Ecto neural progenitor cell (in vitro differentiated cells): ENCODE measurements at places on chromosomes 12 and 14.

- no peak for DNase-seq
These were observed 81.1 kb downstream of the EML1 start for GRCh38 chr14:99874306-99874705.

DNA sequence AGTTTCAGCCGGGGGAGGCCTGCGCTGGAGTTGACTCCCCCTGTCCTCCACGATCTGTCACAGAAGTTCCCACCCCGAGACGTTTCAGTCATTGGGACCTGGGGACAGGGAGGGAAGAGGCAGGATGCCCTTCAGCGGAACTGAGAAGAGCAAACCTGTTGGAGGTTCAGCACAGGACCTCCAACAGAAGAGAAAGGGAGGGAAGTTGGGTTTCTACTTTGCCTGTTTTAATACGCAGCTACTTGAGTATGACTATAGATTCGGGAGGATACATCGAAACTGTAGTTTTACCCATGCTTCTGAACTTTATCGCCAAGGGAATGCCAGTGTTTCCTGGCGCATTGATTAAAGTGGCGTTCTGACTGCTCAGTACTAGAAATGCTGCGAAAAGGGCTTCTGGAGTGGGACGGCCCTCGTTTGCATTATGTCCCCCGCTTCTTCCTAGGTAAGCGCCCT, 2.3 kb upstream of the DUSP6 start:
- no peak for DNase-seq

GRCh38 chr12:12333407-12334366, 16.4 kb downstream of the MANSC1 start:
- no peak for DNase-seq

DNA sequence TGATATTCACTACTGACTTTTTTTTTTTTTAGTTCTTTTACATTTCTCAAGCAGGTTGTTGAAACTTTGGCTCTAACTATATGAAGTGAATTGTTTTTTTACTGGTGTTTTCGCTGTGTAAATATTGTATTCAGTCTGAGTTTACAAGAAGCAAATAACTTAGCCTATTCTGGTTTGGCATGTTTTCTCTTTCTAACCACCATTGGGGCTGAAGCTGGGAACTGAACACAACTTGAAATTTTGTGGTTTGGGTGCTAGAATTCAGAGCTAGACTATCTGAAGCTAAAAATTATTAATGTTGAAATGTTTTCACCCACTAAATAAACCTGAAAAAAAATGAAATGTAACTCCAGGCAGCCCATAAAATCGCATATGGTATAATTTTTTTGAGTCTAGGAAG, 37.2 kb downstream of the RAD51B start:
- no peak for DNase-seq

DNA sequence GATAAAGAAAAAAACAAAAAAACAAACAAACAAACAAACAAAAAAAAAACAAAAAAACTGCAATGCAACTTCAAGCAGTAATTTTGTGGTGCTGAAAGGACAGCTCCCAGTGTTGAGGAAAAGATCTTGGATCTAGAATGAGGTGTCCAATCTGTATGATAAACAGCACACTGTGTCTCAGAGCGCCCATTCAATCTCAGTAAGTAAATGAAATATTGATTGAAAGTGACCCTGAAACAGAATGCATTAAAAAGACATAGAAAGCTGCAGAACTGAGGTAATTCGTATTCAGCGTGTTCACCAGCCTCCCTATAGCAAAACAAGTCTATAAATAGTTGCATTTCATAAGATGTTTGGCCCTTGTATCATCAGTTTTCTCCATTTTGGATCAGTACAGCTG, 153.0 kb downstream of the NOVA1 start:
- no peak for DNase-seq

GRCh38 chr12:42568952-42569915, 20.3 kb downstream of the PRICKLE1 start:
- no peak for DNase-seq

DNA sequence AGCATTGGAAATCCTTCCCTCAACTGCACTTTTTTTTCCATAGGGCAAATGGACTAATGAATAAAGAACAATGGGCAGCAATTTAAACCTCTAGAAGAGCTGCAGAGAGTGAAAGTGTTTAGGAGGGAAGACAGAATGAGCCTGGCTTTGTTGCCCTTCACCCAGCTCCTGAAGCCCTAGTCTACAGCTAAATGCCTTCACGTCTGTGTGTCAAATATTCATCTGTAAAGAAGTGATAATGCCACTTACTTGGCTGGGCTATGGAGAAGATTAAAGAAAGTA, 45.6 kb downstream of the FLRT2 start:
- no peak for DNase-seq

- DNase-seq: no peak
These were observed 14.7 kb downstream of the SUSD6 start for GRCh38 chr14:69626132-69626500.

GRCh38 chr12:109617491-109617890, 43.9 kb downstream of the MVK start:
- DNase-seq: no peak

GRCh38 chr12:75754698-75755097, 243.3 kb upstream of the KRR1 start:
- DNase-seq: no peak

DNA sequence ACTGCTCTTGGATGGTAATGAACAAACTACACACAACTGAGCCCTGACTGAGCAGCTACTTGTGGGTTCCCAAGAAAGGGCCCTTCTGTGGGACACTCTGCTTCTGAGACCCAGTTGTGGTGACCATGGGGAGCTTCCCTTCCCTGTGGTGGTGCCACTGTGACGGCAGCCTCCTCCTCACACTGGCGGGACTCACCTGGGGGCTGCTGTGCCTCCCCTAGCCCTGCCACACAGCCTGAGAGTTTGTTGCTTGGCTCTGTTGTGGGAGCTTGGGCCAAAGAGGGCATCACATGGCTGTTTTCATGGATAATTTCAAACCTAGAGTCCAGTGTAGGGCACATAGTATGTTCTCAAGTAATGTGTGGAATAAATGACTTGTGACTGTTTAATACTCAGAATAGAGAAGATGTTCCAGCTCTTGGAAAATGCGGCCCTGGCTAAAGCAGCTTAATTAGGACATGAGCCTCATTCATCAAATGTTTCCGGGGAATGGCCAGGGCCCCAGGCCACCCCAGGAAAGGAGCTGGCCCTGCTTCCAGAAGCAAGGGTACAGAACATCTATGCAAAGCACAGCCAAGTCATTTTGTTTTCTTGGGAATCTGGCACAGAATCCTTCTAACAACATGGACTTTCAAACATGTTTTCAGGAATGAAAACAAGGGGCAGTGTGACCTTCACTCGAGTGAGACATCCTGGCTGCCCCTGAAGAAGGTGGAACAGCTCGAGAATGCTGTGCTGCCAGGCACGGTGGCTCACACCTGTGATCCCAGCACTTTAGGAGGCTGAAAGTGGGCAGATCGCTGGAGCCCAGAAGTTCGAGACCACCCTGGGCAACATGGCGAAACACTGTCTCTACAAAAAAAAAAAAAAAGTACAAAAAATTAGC, 21.2 kb downstream of the ZFYVE21 start:
- DNase-seq: no peak

GRCh38 chr14:77180726-77181602, 634 bp upstream of the TMEM63C start:
- no peak for DNase-seq

- no peak for DNase-seq
These were observed 83.7 kb upstream of the IGF1 start for GRCh38 chr12:102564026-102564425.

DNA sequence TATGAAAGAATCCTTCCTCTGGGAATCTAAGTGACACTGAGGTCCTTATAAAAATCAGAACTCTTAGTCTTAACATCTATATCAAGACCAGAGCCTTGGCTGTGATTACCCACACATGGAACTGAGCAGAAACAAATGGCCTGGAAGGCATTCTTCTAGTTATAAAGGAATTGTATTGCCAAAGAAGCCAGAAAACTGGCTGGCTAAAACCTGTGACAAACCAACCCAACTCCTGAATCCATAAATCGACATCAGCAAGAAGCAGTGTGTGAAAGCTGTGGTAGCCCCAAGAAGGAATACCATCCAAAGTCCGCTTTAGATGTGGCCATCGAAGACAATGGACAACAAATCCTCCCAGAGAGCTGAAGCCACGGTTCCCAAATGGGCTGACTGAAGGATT, 97.9 kb upstream of the CCDC91 start:
- DNase-seq: no peak

DNA sequence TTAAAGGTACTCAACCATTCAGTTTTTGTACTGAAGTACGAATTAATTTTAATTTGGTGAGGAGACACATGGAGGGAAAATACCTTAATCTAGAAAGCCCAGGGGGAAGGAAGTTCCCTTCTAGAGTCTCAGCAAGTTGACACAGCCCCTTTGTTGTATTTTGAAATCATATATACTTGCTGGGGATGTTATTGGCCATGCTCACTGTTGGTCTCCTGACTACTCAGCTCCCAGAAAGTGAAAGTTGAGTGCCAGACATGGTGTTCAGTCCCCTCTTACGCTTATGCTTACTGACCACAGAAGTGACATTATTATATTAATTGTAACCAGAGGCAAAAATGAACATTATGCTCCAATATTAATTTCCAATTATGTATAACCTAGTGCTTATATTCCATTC, 28.1 kb downstream of the ARF6 start:
- no peak for DNase-seq

- no peak for DNase-seq
These were observed 133.3 kb upstream of the LMNTD1 start for GRCh38 chr12:25686351-25686750.

DNA sequence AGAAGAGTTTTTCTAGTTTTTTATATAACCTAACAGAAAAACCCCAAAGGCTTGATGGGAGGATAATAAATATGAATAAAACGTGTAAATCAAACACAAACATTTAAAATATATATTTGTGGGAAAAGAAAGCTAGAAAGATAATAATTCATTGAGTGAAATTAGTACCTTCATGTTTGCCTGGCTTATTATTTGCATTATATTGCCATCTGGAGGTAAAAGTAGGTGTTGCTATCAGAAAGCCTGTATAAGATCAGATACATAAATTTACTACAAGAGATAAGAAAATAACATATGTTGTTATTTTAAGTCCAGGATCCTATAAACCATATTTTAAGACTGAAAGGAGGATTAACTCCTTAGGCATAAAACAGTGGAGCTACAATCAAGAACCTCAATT, 77.7 kb downstream of the NTS start:
- no peak for DNase-seq

DNA sequence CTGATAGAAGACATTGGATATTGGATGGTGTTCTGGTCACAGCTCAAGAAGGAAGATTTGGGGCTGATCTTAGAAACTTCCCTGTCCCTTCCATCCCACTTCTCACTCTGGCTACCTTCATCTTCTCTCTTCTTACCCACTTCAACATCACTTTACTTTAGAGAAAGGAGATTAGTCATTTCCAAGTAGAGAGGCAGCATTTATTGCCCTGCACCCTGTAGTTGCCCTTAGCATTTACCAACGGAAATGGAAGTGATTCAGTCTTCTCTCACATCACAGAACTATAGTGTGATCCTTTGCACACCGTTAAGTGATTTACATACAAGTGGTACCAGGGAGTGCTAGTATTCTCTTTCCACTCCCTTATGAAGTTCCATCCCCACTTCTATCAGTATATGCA, 52.4 kb downstream of the PHLDA1 start:
- no peak for DNase-seq

DNA sequence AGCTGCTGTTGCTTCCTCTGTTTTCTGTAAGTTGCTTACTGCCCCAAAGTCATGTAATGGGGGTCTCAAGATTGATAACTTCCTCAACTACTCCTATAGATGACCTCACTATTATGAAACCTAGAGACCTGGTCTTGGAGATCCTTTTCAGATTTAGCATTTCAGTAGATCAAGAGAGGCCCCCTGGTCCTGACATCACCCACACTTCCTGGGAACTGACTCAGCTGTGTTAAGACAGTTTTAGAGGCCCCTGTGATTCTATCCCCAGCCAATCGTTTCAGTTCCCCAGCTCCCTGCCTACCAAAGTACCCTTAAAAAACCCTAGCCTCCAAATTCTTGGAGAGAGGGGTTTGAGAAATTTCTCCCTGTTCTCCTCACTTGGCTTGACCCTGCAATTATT, 9.2 kb upstream of the ARG2 start:
- DNase-seq: no peak

- no peak for DNase-seq
These were observed 33.0 kb upstream of the PRMT8 start for GRCh38 chr12:3458041-3458440.

GRCh38 chr14:77409131-77409533, 14.2 kb downstream of the NOXRED1 start:
- no peak for DNase-seq

- DNase-seq: no peak
These were observed 21.1 kb downstream of the IFNG start for GRCh38 chr12:68138480-68138879.

DNA sequence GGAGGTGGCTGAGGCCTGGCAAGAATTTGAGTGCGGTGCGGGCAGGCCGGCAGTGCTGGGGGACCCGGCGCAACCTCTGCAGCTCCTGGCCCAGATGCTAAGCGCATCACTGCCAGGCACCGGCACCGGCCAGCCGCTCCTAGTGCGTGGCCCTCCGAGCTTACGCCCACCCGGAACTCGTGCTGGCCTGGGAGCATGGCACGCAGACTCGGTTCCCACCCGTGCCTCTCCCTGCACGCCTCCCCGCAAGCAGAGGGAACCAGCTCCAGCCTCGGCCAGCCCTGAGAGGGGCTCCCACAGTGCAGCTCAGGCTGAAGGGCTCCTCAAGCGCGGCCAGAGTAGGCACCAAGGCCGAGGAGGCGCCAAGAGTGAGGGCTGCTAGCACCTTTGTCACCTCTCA, 63.7 kb downstream of the CCDC60 start:
- DNase-seq: no peak

- no peak for DNase-seq
These were observed 33.2 kb upstream of the FAM222A start for GRCh38 chr12:109680264-109681005.

DNA sequence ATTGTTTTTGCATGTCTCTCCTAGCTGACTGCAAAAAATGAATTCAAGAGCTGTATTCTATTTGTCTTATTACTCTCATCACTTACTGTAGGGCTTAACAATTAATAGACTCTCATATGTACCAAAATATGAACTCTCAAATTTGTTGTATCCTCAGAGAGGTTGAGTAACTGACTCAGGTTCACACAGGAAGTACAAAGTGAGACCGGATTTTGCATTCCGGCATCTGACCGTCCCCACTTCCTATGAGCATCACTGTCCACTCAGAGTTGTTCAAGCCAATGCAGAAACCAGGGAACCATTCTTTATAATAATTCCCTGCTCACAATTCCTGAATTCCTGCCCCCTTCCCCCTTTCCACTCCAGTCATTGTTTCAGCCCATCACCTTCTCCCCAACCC, 113.3 kb upstream of the AMIGO2 start:
- no peak for DNase-seq

- DNase-seq: no peak
These were observed 29.6 kb upstream of the NAP1L1 start for GRCh38 chr12:76113800-76114757.
